ENCODE measurements at places on chromosomes 1 and 21.

DNA sequence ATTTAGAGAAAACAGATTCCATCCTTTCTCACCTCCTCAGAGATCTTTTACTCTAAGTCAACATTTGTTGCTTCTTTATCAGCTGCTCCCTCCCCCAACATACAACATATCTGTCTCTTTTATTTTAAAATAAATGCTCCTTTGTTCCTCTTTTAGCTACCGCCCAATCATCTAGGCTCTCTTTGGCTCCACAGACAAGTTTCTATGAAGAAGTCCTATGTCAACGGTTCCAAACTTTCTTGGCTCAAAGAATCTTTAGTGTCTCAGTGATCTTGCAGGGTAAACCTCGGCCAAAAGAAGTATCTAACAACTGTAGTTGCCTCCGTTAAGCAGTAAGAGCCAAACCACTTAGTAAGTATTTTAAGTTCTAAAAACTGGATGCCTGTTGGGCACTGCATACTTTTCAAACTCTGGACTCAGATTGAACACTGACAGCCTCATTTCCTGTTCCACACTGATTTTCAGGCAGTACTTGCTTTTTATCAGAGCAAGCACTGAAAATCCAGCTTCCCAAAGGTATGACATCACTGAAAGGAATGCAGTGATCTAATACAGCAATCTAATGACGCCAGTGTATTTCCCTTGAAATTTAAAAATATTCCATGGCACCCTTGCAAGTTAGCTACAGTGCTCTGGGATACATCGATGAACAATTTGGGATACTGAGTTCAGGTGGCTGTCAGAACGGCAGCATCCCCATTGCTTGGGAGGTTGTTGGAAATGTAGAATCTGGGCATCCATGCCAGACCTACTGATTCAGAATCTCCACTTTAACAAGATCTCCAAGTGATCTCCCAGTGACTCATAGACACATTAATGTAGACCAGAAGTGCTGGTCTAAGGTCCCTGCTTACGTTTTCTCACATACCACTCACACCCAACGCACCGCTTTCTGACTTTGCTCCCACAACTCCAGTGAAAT is 26.8 kb downstream of the EGLN1 start:
- no peak for DNase-seq

- DNase-seq, result no peak
Measured at GRCh38 chr1:214285610-214286440, 4.9 kb downstream of the SMYD2 start.

DNA sequence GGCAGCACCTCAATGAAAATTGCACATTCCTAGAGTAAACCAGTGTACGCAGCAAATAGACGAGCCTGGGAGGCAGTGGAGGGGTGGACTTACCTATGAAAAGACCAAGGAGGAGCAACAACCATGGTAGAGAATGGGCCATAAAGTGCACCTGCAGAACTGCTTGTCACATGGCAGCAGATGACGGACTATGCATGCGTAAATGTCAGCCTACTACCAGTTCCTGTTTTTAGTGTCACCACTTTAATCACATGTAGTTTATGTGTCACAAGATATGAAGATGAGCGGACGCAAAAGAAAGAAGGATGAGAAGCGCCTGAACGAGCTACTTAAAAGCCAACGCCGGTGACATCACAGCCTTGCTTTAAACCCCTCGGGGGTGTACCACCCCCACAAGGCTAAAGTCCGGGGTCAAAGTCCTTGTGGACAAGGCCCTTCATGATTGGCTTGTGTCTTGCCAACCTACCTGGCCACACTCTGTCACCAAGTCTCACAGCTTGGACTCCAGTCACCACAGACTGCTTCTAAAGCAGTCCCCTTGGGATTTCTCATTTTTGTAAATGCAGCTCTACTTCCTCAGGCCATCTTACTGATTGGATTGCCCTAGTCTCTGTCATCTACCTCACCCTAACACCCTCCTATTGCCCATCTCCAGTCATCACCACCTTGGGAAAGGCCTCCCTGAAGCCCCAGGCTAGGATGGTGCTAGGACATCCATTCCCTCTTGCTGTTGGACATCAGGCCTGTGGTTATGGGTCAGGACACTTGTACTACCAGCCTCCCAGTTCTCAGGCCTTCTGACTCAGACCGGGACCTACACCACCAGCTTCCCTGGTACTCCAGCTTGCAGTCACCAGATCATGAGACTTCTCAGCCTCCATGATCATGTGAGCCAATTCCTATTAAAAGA is 6.0 kb upstream of the LY9 start:
- DNase-seq, result no peak

DNA sequence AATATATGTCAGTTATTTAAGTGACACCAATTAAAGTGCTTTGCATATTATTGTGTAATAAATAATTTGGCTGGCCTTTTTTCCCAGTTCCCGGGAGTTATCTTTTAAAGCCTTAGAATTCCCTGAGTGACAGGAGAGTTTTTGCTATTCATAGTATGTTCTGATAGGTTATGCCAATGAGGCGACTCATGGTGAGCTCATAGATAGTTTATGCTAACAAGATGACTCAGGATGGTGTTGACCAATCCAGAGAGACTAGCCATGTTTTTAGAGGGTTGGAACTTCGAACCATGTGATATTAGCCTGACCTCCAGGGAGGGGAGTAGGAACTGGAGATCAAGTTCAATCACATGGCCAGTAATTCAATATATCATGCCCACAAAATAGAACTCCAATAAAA is 310.8 kb downstream of the USP25 start:
- DNase-seq, result no peak

- DNase-seq, result no peak
Measured at GRCh38 chr1:28950449-28950848, 36.1 kb downstream of the EPB41 start.

DNA sequence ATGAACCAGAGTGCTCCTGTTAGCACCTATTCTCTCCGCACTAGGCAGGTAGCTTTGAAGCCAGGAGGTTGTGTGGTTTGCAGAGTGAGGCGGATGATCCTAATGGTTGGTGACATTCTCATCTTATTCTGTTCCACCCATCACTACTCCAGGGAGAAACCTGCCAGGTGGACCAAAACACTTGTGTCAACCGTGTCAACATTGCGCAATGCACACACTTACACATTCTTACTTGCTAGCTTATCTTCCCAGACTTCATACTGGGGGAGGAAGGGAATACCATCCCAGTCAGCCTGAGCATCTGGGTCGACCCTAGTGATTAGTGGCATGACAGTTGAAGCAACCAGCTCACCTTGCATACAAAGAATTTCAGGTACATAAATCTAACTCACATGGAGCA is 236.9 kb downstream of the RPS6KC1 start:
- DNase-seq, result no peak

DNA sequence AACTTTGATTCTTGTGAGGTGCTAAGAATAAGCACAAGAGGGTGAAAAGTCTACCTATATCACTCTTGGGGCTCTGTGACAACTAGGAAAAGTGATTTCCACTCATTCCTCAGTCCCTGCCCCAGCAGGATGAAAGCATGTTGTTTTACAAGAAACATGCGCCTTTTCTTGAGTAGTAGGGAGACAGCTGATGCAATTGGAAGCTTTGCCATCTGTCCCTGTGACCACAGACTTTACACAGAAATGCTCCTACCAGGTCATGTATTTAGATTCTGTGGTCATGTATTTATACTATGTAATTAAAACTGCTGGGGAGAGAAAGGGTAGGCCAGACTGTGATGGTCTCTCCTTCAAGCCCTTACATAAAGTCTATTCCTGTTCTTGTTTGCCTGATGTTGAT is 445.5 kb downstream of the PTPRC start:
- no peak for DNase-seq

- DNase-seq, result no peak
Measured at GRCh38 chr1:246811985-246812384, 87.8 kb downstream of the SCCPDH start.

DNA sequence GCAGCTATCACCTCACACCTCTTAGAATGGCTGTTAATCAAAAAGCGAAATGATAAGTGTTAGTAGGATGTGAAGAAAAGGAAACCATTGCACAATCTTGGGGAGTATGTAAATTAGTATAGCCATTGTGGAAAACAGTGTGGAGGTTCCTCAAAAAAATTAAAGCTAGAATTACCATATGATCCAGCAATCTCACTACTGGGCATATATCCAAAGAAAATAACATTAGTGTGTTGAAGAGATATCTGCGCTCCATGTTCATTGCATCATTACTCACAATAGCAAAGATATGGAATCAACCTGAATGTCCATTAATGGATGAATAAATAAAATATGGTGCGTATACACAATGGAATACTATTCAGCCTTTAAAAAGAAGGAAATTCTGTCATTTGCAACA is 68.9 kb downstream of the SNRPE start:
- DNase-seq, result no peak

- no peak for DNase-seq
Measured at GRCh38 chr1:83017276-83017675, 981.7 kb downstream of the TTLL7 start.

DNA sequence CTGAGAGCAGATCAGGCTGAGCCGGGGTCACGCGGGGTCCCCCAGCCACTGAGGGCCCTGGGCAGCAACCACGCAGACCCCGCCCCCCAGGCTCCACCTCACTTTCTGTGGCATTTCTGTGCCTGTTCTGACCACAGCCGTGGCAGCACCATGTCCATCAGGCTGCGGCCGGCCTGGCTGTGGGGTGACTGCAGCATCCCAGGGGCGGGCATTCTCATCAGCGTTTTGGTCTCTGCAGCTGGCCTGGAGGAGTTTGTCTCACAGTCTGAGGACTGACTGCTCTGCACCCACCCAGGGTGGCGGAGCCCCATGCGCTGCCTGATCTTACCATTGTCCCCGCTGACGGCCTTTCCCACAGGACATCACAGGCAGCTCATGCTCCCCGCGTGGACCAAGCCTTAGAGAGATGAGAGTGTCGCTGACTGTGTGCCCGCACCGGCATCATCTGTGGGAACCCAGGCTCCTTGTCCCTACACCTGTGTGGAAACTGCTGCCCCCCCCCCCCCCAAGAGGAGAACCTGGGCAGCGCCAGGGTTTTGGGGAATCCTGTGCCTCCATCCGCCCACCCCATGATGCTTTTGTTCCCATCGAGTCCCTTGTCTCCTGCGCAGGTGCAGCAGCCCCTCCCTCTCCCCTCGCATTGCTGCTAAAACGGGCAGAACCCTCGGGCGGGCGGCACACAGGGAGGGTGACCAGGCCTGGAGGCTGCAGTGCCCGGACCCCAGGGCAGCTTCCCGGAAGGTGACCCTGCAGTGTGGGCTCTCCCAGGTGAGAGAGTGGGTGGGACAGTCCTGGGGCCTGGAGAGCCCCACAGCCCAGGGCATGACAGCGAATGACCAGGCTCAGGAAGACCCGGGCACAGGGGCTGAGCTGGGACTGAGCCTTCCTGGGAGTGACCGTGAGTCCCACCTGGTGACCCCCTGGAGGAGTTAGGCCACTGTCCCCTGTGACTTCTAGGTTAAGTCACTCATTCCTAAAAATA is 1.8 kb downstream of the KRTAP10-1 start:
- no peak for DNase-seq

DNA sequence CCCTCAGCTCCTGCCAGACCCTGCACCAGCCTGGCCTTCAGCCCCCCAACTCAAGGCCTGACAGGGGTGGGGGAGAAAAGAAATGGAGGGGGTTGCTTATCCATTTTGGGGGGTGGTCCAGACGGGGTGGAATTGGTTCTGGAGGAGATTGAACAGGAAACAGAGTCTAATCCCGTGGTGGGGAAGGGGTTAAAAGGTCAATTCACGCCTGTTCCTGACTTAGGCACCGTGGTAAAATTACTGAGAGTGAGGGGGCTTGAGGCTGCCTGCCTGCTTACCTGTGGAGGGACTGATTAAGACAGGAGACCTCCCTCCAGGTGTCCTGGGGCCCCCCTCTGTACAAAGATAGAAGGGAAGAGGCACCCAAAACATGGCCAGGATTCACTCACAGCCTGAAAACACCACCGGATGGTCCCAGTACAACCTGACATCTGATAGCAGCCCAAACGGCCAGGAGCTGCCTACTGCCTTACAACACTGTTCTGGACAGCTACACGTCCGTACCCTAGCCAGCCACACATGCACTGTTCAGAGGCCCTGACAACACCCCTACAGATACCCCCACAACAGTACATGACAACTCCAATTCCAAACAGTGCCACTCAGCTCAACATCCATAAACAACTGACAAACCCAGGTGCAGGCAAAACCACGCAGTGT is 31.8 kb downstream of the AHDC1 start:
- no peak for DNase-seq

- DNase-seq, result no peak
Measured at GRCh38 chr1:160624464-160624863, 22.4 kb downstream of the SLAMF1 start.

DNA sequence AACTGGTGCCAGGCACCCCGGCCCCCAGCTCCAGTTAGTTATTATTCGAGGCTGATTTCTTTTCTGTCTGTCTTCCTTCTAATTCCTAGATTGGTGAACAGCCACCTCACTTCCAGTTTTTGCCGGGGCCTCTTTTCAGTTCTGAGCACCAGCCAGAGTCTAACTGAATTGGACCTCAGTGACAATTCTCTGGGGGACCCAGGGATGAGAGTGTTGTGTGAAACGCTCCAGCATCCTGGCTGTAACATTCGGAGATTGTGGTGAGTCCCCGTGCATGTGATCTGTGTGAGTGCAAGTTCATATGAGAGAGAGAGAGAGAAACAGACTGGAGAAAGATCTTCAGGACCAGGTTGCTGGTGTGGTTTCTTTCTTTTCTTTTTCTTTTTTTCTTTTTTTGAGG is 13.5 kb downstream of the NLRP3 start:
- no peak for DNase-seq

DNA sequence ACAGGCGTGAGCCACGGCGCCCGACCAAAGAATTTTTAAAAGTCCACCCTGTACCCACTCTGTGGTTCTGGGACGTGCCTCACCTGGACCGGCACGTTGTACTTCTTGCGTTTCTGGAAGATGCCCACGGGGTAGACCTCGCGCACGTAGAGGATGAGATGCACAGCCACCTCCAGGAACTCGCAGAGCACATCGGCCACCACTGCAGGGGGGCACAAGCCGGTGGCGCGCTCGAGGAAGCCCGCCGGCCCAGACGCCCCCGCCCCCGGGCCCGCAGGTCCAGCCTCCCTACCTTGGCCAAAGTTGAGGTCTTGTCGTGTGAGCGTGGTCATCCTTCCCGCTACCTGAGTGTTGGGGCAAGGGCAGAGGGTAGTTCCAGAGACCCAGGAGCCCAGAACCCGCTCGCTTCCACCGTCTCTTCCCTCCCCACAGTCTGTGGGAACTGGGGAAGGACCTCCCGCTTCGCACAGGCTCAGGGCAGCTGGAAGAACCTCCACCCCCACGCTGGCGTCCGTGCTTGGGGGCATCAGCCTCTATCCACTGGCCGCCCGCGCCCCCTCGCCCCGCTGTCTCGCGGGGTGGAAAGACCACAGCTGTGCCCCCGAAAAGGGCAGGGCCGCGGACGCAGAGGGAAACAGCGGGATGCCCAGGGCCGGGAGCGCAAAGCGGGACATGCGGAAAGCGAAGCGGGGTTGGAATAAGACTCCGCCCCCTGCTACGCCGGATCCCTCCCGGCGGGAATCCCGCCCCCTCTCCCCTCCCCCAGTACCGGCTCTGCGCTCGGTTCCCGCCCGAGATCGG is 478 bp downstream of the MAD2L2 start:
- DNase-seq, result no peak

DNA sequence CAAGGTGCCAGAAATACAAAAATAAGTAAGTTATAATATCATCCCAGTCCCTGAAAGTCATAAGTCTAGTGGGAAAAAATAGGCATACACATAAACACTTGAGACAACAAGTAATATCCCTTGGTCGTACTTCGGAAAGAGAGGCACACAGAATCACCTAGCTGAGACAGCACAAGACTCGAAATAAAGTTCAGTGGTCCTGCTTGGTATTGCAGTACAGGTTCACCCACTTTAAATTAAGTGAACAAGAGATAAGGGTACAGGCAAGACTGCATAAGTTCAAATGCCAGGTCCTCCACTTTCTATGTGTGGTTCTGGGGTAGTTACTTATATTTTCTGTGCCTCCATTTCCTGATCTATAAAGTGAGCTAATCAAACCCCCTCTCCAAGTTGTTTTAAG is 47.6 kb downstream of the SEC16B start:
- DNase-seq, result no peak
